HS-5 (cell line): ENCODE measurements at places on chromosomes 12 and 14.

- DNase-seq: no peak
Observed at GRCh38 chr12:97520106-97520505, 57.5 kb downstream of the RMST start.

DNA sequence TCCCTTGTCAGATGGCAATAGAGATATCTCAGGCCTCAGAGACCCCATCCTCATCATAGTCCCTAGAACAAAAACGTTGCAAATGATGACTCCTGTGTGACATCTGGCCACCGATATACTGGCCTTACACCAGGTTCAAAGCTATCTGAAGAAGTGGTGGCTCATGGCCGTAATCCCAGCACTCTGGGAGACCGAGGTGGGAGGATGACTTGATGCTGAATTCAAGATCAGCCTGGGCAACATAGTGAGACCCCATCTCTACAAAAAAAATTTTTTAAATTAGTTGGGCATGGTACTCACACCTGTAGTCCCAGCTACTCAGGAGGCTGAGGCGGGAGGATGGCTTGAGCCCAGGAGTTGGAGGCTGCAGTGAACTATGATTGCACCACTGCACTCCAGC, 13.1 kb downstream of the CAMKK2 start:
- DNase-seq: no peak

GRCh38 chr14:101224356-101225156, 321.0 kb upstream of the RTL1 start:
- no peak for DNase-seq

DNA sequence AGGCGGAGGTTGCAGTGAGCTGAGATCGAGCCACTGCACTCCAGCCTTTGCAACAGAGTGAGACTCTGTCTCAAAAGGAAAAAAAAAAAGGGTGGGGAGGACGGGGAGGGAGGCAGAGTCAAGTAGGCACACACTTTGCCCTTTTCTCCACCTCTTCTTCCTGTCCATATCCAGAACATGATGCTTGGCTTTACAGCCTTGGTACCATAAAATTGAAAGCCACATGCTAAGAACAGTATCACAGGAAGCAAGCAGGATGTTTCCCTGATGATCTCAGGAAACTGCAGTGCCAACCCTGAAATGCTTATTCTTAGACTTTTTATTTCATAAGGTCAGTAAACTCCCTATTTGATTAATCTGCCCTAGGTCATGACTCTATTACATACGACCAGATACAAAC, 32.5 kb upstream of the YAF2 start:
- no peak for DNase-seq

DNA sequence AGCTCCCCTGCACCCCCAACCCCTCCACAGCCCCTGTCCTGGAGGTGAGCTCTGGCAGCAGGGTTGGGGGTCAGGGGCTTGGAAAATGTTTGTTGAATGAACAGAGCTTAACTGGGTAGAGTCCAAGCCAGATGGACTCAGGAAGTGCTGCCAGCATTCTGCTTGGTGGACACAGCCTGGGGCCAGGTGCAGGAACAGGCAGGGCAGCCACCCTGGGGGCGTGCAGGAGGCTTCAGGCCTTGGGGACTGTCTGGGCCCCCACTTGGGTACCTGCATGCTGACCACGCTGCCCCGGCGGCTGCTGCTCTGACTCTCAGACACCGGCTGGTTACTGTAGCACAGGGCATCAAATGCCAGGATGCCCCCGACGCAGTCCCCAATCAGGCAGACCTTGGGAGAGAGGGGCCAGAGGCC, 15.7 kb downstream of the ARL6IP4 start:
- DNase-seq: no peak

DNA sequence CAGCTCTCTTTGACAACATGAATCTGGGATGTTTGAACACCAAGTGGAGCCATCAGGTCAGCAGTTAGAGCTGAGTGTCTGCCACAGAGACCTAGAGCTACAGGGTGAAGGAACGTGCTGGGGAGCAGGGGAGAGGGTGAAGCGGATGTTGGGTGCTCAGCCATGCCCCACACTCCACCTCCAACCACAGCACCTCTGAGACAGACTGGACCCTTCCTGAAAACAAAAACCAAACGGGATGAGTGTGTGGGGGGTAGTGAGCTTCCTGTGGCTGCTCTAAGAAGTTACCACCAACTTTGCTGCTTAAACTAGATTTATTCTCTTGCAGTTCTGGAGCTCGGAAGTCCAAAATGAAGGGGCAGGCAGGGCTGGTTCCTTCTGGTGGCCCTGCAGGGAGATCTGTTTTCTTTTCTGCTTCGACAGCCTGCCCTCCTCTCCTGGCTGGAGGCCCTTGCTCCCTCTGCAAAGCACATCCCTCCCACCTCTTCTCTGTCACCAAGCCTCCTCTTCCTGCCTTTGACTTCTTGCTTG, 5.6 kb upstream of the GOLGA3 start:
- DNase-seq: no peak

- no peak for DNase-seq
Observed at GRCh38 chr12:17016116-17016864, 410.3 kb upstream of the LMO3 start.

DNA sequence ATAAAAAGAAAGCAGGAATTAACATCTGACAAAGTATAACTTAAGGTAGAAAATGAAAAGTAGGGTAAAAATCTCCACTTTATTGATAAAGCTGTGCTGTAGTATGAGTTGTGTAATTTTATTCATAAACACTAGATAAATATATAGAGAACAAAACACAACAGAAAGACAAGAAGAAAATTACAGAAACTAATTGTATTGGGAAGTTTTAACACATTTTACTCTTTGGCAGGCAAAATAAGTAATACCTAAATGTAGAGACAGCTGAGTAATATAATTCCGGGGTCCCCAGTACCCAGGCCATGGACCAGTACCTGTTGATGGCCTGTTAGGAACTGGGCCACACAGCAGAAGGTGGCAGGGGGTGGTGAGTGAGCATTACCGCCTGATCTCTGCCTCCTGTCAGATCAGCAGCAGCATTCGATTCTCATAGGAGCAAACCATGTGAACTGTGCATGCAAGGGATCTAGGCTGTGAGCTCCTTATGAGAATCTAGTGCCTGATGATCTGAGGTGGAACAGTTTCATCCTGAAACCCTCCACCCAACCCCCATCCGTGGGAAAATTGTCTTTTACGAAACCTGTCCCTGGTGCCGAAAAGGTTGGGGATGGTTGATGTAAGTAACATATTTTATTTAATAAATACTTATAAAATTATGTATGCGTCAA, 84.4 kb upstream of the ETV6 start:
- no peak for DNase-seq

DNA sequence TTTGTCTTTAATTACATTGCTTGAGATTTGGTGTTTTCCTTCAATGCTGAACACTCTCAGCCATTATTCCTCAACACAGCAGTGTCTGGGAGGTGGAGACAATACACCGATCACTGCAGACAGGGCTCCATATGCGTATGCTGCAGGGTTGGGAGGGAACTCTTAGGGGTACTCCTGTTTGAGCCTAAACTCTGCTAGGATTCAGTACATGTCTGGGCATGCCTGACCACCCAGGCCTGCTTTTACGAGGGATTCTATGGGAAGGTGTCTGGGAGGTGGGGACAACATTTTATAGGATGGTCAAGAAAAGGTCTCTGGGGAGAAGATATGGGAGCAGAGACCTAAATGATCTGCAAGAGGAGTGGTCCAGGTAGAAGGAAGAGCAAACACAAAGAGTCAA, 34.3 kb downstream of the DHRS2 start:
- no peak for DNase-seq

DNA sequence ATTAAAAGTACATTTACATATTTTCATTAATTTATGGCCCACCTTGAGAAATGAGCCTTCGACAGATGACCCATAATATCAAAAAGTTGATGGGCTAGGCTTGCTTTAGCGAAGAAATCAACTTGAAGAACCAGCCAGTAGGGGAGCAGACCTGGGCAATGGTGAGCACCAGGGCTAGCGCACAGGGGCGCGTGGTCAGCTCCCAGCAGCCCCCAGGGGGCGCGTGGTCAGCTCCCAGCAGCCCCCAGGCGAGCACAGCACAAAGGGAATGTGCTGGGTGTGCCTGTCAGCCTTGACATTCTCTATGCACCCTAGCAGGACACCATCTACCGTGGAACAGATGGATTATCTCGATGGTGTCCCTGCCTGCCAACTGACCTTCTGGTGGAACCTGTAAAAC, 15.3 kb upstream of the SOX5 start:
- no peak for DNase-seq

- no peak for DNase-seq
Observed at GRCh38 chr12:51905471-51906429, 1.6 kb upstream of the ACVRL1 start.
